ENCODE measurements at places on chromosomes 12 and 14. TPM values are rescaled to one million over a fixed set of nuclear protein-coding genes. Genes with fewer than 3 reads are reported as not detected.

SYCP3 gene
- total RNA-seq = 0.10 TPM

OVCH1 gene
- 0.30 TPM for total RNA-seq

FGF23 gene
- not detected for total RNA-seq

HOXC4 gene
- total RNA-seq = 3.6 TPM

TMBIM4 gene
- 47.2 TPM for total RNA-seq

CPM gene
- total RNA-seq = 20.5 TPM

FAR2 gene
- total RNA-seq = 30.7 TPM

SRRM4 gene
- 0.10 TPM for total RNA-seq

KCNH5 gene
- total RNA-seq = 1.4 TPM

SERPINA9 gene
- 3.3 TPM for total RNA-seq

ZNF84 gene
- 40.8 TPM for total RNA-seq

ATG2B gene
- 41.9 TPM for total RNA-seq

HHIPL1 gene
- 0.99 TPM for total RNA-seq

TMEM179 gene
- 0.39 TPM for total RNA-seq

MTA1 gene
- 48.3 TPM for total RNA-seq

NDUFA9 gene
- total RNA-seq = 40.7 TPM

IAPP gene
- total RNA-seq = not detected

CYP27B1 gene
- total RNA-seq = 0.79 TPM

FAM161B gene
- total RNA-seq = 3.4 TPM
